ENCODE measurements at places on chromosomes 6 and 20. TPM values are rescaled to one million over a fixed set of nuclear protein-coding genes. Genes with fewer than 3 reads are reported as not detected.

The ARMC12 gene
- total RNA-seq: 1.0 TPM

The KCNQ5 gene
- 3.0 TPM for total RNA-seq

The LIN28B gene
- not detected for total RNA-seq

The PNLDC1 gene
- total RNA-seq: not detected

The RFX6 gene
- not detected for total RNA-seq

The SCRT2 gene
- total RNA-seq: not detected

The RAET1E gene
- 18.5 TPM for total RNA-seq

The ELOVL4 gene
- 13.7 TPM for total RNA-seq

The EYS gene
- total RNA-seq: not detected

The SH3BGRL2 gene
- 12.2 TPM for total RNA-seq

The PLN gene
- not detected for total RNA-seq

The FERMT1 gene
- total RNA-seq: 80.4 TPM

The RSPH4A gene
- total RNA-seq: under 0.01 TPM

The ROS1 gene
- under 0.01 TPM for total RNA-seq

The PET117 gene
- 20.1 TPM for total RNA-seq

The DACT2 gene
- 0.34 TPM for total RNA-seq
